Activated CD4-positive, alpha-beta memory T cell treated with anti-CD3 and anti-CD28 coated beads for 36 hours (primary cell): ENCODE measurements at places on chromosomes 5 and 9. TPM values are rescaled to one million over a fixed set of nuclear protein-coding genes. Genes with fewer than 3 reads are reported as not detected.

DNA sequence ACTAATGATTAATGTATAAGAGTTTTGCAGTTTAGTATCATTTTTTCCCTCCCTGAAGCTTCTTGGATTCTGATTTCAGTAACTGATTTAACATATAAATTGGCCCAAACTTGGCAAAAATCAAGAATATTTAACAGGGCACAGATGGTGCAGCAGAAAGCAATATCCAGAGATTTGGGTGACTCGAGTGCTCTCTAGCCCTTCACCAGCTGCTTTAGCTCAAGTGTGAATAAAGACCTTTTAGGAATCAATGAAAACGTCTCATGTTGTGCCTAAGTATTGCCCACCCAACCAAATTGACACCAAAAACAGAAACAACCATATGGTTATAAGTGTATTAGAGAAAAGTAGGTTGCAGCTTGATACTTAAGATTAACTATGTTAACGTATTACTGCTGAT, 933.4 kb upstream of the PTPRD start:
- DNase-seq: no peak

GRCh38 chr5:1502046-1502736, 21.6 kb downstream of the LPCAT1 start:
- peak; percentile 41 for DNase-seq

GRCh38 chr9:29556317-29556716, 1983.0 kb upstream of the C9orf72 start:
- no peak for DNase-seq

DNA sequence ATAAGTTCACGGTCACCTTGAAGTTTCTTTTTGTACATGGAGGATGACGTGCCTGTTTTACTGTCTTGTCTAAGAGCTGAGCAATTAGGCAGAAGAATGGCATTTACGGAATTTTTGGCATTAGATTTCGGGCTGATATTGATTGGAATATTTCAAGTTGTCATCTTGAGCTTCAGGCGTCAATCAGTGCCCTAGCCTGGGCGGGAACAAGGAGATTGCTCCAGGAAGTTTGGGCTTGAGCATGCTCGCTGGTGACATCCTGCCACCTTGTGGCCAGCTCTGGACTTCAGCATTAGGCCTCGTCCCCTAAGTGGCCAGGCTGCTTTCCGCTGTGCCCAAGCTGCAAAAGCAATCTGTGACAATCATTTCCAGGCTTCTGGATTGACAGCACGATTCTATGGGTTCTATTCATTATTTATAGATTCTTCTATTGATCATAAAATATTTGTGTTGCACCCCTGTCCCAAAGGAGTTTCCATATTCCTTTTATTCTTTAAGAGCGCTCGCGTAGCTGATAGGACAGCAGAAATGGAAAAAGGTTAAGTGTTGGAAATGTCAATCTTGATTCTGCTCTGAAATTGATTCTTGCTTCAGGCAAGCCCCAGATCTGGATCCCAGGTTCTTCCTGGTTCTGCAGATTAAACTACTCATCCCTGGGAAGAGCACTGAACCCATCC, 79.3 kb downstream of the SLC28A3 start:
- DNase-seq: peak; percentile 72

- no peak for DNase-seq
Observed at GRCh38 chr5:43997647-43998272, 391.5 kb downstream of the FGF10 start.

DNA sequence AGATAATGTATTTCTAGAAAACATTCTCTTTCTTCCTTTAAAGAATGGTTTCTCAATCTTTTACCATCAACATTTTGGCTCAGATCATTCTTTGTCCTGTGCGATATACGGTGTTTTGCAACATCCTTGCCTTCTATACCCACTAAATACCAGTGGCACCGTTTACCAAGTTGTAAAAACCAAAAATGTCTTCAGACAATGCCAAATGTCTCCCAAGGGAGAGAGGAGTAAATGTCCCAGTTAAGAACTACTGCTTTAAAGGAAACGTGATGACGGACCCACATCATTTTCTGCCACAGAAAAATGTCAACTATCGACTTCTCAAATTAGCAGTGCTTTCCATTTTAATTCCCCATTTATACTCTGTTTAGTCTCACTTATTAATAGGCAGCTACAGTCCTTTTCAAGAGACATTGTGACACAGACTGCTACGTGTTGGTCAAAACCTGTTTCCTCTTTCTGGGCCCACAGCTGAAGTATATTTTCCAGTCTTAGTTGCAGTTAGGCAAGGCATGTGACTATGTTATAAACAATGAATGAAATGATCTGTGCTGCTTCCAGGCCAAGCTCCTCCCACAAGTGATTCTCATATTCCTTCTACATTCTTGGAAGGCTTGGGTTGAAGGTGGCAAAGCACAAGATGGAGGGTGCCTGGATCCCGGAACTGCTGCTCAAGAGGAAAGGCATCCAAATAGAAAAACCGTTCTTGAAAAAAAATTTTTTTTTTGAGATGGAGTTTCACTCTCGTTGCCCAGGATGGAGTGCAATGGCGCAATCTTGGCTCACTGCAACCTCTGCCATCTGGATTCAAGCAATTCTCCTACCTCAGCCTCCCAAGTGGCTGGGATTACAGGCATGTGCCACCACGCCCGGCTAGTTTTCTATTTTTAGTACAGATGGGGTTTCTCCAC, 8.8 kb downstream of the PRXL2C start:
- DNase-seq: no peak

DNA sequence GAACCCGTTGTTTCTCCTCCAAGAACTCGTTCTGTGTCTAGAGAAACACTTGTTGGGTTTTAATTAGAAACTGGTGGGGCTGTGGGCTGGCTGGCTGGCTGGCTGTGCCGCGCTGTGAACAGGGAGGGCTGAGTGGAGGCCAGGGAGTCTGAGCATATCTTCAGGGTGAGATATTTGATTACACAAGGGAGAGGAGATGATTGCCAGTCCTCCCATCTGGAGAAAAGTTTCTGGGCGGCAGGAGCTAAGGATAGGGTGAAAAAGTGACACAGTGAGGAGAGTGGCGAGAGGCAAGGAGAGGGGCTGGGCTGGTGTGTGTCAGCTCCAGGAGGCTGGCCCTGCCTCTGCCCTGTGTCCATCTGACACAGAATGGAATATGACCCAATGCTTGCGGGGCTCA, 63.0 kb downstream of the GDNF start:
- DNase-seq: no peak

- no peak for DNase-seq
Observed at GRCh38 chr9:122053567-122054350, 39.3 kb downstream of the TTLL11 start.

DNA sequence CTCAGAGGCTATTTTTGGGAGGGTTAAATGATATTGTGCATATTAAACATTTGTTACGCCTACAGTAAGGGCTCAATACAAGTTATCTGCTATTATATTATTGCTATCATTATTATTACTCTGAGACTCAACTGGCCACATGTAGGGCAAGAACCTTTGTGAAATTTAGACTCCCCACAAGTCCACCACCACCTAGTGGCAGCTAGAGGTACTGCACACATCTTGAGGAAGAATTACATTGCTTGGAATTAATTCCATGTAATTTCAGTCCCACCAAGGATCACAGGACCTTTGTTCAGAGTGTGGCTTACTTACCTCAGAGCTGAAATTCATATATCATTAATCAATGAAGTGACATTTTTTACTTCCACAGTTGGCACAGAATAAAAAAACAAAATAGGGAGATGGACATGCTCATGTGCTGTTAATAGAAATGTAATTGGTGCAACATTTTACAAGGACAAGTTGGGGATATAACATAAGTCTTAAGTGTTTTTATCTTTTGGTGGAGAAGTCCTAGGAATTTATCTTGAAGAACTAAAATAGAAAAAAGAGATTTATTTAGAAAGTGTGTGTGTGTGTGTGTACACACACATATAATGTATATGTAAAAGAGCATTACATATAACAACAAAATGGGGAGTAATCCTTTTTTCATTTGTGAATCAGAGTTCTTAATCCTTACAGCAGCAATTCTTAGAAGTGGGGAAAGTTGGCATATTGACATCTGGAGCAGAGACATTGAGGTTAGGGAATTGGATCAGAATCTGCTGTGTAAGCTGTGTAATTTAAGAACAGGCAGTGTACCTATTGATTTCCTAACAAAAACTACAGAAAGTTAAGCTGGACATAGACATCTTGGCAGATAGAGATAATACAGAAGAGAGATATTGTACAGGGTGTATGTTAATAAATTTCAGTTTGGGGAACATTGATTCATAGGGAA, 11.2 kb downstream of the MSANTD3 start:
- peak; percentile 68 for DNase-seq

- DNase-seq: no peak
Observed at GRCh38 chr5:34622098-34622400, 34.1 kb upstream of the RAI14 start.

DNA sequence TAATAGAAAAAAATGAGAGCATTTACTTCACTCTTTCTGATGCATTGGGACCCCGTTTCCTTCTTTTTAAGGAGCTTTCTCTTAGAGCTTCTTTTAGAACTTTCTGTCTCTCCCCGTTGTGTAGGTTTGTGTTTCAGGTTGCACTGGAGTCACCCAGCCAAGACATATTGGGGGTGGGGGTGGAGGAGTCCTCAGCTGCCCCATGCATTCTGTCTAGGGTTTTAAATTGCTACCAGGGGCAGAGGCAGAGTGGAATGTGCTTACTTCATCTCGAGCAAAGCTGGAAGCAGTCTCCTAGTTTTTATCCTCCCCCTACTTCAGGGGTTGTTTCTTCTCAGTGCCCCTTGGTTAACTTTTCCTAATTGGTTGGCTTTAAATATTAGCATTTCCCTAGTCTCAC, 9.4 kb downstream of the OR2K2 start:
- DNase-seq: no peak

- DNase-seq: no peak
Observed at GRCh38 chr9:135968083-135968476, 6.9 kb upstream of the UBAC1 start.

- DNase-seq: no peak
Observed at GRCh38 chr5:189976-190365, 1.3 kb upstream of the LRRC14B start.

DNA sequence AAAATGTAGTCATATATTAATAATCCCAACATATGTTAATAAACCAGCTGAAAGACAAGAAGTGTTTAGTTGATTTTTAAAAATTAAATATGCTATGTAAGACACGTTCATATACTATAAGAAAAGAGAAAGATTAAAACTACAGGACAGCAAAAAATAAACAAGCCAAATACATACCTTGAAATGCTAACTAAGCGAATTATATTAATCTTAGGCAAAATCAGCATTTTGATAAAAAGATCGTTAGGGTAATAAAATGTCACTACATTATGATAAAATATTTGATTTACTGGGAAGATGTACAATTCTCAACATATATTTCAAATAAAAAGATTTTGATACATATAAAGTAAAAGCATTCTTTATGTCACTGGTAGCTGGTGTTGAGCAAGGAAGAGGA, 938.3 kb downstream of the PTPRD start:
- no peak for DNase-seq

DNA sequence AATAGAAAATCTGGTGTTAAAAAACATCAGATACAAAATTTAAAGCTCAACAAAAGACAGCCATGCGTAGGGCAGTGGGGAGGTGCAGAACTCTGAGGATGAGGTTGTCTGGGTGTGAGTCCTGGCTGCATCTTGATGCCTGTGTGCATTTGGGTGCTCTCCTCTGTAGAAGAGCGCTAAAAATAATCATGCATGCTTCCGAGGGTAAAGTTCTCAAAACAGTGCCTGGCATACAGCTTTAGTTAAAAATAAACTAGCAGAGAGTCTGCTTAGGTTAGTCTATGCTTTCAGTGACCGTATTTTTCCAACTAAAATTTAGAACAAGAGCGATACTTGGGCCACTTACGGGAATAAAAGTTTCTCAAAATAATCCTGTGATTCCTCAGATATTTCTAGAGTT, 55.5 kb upstream of the SPATA31C2 start:
- DNase-seq: no peak

DNA sequence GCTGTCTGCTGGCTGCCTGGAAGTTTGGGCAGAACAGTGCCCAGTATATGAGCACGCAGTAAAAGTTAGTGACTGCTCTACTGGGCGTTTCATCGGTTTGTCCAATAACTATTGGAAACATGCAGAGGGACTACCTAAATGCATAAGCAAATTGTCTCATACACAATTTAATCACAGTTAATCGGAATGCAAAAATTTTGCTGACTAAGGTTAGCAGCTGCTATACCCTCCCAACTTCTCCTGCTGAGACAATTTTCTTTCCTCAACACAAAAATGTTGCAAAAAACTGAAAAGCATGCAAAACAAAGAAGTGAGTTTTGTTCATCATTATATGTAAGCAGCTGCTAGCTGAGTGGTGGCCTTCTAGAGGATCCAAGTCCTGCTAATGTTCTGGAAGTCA, 327.5 kb downstream of the SEMA5A start:
- no peak for DNase-seq

- peak; percentile 48 for DNase-seq
Observed at GRCh38 chr5:75510836-75511434, 494 bp downstream of the CERT1 start.

- DNase-seq: no peak
Observed at GRCh38 chr5:138981131-138981530, 106.0 kb upstream of the LRRTM2 start.

DNA sequence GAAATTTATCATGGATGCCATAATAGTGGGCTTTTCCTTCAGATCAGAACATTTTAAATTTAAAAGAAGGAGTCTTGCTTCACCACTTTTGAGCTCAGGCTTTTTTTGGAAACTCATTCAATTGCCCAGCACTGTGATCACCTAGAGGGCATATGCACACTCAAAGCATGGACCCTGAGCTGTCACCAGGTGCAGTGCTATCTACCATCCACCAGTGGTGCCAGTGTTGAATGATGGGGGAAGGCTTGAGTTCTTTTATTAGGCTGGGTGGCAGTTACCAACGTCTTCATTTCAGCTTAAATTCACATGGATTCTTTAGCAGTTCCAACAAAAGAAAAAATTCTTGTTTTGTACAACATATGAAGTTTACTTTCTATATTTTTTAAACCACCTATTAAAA, 164.1 kb downstream of the CFAP90 start:
- no peak for DNase-seq

DNA sequence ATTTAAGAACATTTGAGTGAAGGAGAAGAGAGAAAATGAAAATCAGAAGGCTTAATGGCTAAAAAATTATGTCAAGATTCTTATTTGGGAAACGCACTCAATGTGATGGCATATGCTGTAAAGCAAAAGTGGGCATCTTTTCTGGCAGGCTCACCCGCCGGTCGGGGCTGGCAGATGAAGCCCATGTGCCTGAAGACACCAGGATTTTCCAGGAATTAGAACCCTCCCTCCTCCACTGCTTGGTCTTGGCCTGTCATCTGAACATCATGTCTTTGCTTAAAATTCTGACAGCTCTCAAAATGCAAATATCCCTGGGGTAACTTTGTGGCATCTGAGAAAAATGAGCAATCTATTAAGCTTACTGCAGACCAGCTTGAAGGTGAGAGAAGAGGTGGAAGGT, 337.9 kb downstream of the IRX1 start:
- DNase-seq: no peak

- no peak for DNase-seq
Observed at GRCh38 chr5:125408448-125409233, 662.2 kb upstream of the ZNF608 start.

- peak; percentile 60 for DNase-seq
Observed at GRCh38 chr5:66840511-66841013, 244.4 kb downstream of the MAST4 start.

GRCh38 chr9:134548185-134548584, 93.4 kb upstream of the COL5A1 start:
- DNase-seq: no peak

GRCh38 chr5:32646061-32646969, 61.0 kb downstream of the SUB1 start:
- DNase-seq: no peak

The NELFB gene
- 57.2 TPM for total RNA-seq

The TSTD2 gene
- total RNA-seq: 10.3 TPM

The IL9 gene
- total RNA-seq: 123 TPM

The INSL6 gene
- not detected for total RNA-seq

The PPP1R26 gene
- 4.9 TPM for total RNA-seq

The SLC12A7 gene
- 10.8 TPM for total RNA-seq

The C1QTNF2 gene
- total RNA-seq: not detected
